ENCODE measurements at places on chromosomes 11 and 22. TPM values are rescaled to one million over a fixed set of nuclear protein-coding genes. Genes with fewer than 3 reads are reported as not detected.

MMP11 gene
- total RNA-seq: 3.9 TPM

MUC6 gene
- total RNA-seq: not detected

MFRP gene
- not detected for total RNA-seq

GAS2L1 gene
- 31.8 TPM for total RNA-seq

SLC6A5 gene
- not detected for total RNA-seq

HSPB2 gene
- total RNA-seq: 14.4 TPM

DNA sequence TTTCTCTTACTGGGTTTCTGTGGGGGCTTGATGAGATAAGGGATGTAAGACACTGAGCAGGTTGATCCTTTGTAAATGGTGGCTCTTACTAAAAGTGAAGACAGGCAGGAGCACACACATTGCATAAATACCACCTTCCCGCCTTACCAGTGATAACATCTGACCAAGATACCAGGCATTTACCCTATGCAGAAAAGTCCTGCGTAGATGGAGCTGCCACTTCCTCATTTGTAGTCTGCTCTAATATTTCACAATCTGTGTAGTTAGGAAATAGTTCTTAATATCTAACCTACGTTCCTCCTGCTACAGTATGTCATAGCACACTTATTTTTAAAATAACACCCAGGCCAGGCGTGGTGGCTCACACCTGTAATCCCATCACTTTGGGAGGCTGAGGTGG, 23.9 kb upstream of the SWAP70 start:
- no peak for DNase-seq

DNA sequence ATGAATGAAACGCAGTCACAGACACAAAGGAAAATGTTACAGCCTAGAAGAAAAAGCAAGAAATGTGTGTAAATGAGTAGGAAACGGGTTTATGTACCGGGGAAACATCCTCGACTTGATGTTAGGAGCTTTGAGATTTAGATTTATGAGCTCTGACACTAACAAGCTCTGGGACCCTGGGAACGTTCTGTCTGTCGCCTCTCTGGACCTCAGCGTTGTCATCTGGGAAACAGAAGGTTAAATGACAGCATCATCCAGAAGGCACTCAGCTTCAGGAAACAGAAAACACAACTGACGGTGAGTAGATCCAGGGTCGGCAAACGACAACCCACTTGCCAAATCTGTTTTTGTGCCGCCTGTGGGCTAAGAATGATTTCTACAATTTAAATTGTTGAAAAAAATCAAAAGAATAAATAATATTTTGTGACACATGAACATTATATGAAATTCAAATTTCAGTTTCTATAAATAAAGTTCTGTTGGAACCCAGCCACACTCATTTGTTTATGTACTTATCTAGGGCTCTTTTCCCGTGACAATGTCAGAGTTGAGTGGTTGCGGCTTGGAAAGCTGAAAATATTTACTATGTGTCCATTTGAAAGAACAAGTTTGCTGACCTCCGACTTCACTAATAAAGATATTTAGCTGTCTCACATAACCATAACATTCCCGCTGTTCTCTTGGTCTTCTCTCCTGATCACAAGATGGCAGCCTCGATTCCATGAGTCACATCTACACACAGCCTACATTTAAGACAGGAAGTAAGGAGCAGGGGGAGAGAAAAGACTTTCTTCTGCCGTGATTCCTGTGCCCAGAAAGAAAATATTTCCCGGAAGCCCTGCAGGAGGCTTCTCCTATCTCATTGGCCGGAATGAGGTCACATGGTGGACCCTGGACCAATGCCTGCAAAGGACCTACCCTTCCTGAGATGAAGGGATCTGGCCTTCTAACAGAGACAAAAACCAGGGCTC, 47.1 kb upstream of the SYT13 start:
- no peak for DNase-seq

DNA sequence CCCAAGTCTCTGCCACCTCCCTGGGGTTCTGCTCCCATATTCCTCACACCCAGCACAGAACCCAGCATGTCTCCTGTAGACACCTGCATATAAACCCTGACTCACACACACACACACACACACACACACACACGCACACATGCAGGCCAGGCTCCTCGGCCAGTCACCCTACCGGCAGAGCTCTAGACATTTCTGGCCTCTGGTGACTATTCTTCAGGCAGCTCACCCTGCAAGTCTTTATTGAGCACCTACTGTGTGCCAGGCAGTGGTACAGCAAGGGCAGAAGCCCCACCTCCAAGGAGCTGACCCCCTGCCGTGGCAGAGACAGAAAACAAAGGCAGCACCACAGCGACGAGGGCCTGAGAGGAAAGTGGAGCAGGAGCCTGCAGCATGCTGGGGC, 50.3 kb downstream of the CDKN1C start:
- DNase-seq: no peak

DNA sequence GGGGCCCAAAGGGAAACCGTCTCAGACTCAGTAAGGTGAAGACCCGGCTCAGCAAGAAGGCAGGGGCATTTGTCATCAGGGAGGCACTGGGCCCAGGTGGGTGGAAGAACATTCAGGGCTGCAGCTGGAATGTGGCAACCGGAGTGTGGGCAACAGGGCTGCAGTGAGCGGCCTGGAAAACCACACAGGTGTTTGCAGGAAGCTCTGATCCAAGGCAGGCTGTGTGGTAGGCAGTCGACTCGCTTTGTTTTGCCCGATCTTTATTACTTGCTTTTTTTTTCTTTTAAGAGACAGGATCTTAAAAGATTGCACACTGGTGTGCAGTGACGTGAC, 82.8 kb downstream of the DGCR2 start:
- DNase-seq: no peak

GRCh38 chr11:27837895-27838563, 137.8 kb upstream of the BDNF start:
- DNase-seq: no peak

- DNase-seq: peak; percentile 72
These were observed at the start of gene PRRG4 for GRCh38 chr11:32829680-32830412. TSS of gene PRRG4 (plus strand) at chr11:32829927. CDS start at chr11:32830530, 603 bp downstream.

DNA sequence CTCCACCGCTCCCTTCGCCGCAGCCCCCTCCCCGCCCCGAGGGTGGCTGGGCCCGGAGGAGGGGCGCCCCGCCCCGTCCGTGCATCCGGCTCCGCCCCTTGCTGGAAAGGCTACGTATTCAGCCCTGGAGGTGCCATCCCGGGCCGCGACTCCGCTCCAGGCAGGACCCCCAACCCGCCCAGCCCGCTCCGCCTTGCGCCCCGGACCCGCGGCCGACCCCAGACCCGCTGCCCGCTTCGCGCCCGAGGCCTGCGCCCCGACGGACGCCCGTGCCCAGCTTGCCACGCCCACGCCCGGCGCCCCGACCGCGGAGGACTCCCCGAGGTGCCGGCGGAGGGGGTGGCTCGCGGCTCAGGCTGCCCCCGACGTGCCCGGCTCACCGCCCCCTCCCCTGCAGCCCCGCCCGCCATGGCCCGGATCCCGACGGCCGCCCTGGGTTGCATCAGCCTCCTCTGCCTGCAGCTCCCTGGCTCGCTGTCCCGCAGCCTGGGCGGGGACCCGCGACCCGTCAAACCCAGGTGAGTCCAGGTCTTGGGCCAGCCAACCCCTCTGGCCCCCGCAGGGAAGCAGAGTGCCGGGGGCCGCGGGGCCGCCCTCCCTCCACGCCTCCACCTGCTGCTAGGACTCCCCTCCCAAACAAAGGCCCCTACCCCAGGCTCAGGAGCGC, at the start of gene ADM2:
ADM2 (plus strand) TSS at position 104 of the 667 bp plus-strand sequence; CDS start at position 409, 305 bp downstream.
- no peak for DNase-seq

GRCh38 chr11:110272919-110273318, 23.5 kb downstream of the RDX start:
- DNase-seq: no peak

GRCh38 chr22:41931701-41932269, 5.2 kb upstream of the TNFRSF13C start:
- no peak for DNase-seq

- no peak for DNase-seq
These were observed 45.2 kb downstream of the SLC5A12 start for GRCh38 chr11:26676641-26677040.

- no peak for DNase-seq
These were observed 36.3 kb upstream of the SORL1 start for GRCh38 chr11:121415856-121416255.

DNA sequence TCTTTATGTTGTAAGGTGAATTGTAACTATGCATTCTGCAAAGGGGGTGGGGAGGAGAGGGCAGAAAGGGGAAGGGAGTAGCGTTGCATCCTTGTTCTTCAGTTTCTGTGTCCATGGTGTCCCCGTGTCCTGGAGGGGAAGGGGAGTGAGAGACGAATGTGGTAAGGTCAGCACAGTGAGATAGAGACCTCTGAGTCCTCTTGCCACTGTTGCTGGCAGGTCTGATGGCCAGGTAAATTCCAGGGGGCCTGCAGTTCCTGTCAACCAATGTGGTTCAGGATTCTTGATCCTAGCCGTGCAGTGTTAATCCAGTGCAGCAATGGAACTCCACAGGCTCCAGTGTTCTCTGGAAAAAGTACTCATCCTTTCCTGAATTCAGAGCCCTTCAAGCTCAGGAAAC, 14.6 kb upstream of the ADSL start:
- no peak for DNase-seq

DNA sequence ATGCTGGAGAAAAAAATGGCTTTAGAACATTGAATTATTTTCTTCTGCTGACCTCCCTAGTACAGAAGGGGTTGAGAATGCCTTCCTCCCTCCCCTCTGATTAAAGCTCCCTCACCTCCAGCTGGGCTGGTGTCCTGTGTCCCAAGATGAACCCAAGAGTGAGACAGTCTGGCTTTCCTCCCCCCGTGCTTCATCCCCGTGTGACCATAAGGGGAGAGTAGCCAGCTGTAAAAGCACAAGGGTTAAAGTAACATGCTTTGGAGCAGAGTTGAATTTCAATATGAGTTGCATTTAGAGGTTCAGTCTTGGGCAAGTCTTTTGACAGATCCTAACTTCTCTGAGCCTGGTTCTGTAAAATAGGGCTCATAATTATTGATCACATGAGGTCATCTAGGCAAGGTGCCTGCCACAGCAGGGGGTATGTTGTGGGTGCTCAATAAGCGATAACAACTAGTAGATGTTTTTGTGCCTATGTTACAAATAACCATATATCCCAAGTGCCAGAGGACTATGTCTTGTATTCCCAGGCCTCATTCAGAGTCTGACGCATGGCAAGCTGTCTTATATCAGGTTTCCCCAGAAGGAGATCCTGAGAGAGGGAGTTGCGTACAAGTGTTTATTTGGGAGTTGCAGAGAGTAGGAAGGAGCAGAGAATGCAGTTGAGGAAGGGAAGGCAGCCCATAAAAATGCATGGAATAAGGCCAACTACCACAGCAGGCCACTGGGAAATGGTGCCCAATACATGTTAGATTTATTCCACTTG, 4.1 kb downstream of the PRG2 start:
- no peak for DNase-seq

DNA sequence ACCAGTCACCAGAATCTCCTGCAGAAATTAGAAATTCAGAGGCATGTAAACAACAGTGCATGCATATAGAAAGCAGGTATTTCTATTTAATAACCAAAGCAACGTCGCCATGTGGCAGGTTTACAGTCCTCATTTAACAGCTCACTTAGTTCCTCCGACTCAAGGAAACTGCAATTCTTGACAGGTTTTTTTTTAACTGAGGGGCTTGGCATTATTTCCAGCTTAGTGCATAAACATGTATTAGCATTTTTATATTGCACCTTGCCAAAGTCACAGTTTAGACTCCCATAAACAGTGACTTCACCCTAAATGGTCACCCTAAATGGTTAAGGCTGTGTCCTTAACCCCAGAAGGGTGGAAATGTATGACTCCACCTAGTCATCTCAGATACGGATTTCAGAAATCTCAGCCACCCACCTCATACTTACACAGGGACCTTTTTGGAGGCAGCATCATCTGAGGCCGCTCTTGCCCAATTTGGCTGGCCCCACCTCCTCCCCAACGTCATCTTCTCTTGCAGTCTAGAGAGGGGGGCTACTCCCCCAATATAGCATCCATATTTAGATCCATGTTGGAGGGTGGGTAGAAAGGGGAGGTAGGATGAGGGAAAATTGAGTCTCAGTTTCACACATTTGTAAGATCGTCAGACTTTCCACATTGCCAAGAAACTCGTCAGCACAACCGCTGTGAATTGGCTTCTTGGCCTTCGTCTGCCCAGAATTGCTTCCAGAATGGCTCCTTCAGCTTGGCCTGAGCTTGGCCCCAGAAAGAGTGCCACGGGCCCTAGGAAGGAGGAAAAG, 31.8 kb upstream of the SLC35C1 start:
- DNase-seq: no peak

DNA sequence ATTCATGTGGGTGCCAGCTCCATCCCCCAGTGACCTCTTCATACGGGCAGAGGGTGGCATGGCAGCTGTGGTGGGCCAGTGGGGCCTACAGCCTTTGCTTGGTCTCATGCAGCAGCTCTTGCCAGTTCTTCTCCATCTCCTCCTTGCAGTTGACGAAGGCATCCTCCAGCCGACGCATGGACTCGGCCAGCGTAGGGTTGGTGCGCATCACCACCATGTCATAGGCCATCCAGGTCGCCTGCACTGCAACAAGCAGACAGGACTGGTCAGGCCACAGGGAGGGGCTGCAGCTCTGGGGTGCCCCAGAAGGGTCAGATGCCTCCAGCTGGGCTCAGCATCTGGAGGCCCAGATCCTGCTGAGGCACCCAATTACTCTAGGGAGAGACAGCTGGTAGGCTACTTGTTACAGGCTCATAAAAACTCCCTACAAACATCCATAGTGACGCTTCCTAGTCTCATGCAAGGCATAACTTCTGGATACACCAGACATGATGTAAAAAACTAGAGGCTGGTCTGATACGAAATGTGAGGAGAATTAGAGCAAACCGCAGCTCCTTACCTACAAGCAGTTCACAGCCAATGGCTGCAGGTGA, 5.6 kb downstream of the KLHDC7B start:
- DNase-seq: no peak

GRCh38 chr22:28402539-28402938, 277.1 kb downstream of the TTC28 start:
- no peak for DNase-seq

DNA sequence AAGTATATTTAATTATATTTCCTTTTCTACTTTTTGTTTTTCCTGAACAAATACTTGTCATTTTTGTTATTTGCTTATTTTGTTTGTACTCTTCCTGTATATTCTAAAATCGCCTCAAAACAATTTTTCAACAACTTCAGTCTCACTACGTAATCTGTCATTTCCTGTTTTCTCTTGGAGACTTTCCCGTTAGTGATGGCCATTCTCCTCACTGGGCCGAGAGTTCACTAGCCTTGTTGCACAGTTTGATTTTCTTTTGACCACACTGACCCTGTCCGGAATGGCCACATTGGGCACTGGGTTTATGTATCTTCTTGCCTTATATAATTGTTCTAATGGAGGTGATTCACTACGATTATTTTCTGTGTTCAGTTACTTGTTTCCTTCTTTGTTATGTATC, 726.1 kb downstream of the FAM181B start:
- DNase-seq: no peak
